GM23248 (cell line): ENCODE measurements at places on chromosomes 12 and 14.

DNA sequence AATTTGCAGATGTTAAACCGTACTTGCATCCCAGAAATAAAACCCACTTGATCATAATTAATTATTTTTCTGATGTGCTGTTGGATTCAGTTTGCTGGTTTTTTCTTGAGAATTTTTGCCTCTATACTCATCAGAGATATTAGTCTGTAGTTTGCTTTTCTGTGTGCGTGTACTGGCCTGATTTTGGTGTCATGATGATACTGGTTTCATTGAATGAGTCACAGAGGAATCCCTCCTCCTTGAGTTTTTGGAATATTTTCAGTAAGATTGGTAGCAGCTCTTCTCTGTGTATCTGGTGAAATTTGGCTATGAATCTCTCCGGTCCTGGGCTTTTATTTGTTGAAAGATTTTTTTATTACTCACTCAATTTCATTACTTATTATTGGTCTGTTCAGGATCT is 100.4 kb upstream of the PMCH start:
- peak; percentile 86 for DNase-seq

GRCh38 chr14:24920265-24921075 is 129.5 kb downstream of the STXBP6 start:
- DNase-seq, result no peak

- no peak for DNase-seq
Observed at GRCh38 chr14:50035214-50035613, 81.2 kb downstream of the VCPKMT start.

DNA sequence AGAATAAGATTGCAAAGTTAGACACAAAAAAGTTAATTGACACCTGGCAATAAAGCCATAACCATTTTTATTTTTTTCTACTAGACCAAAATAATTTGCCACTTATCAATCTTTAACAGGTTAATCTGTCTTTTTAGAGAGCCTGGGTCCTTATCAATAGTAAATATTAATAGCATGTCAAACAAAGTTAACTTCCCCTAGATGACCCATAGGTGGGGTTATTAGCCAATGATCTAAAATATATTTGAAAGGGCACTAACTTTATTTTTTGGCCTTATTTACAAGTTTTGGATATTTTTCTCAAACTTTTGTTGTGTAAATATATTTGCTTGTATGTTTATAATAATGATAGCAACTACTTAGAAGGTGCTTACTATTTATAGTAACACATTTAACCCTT is 3.9 kb downstream of the ANKRD33 start:
- DNase-seq, result peak; percentile 57

DNA sequence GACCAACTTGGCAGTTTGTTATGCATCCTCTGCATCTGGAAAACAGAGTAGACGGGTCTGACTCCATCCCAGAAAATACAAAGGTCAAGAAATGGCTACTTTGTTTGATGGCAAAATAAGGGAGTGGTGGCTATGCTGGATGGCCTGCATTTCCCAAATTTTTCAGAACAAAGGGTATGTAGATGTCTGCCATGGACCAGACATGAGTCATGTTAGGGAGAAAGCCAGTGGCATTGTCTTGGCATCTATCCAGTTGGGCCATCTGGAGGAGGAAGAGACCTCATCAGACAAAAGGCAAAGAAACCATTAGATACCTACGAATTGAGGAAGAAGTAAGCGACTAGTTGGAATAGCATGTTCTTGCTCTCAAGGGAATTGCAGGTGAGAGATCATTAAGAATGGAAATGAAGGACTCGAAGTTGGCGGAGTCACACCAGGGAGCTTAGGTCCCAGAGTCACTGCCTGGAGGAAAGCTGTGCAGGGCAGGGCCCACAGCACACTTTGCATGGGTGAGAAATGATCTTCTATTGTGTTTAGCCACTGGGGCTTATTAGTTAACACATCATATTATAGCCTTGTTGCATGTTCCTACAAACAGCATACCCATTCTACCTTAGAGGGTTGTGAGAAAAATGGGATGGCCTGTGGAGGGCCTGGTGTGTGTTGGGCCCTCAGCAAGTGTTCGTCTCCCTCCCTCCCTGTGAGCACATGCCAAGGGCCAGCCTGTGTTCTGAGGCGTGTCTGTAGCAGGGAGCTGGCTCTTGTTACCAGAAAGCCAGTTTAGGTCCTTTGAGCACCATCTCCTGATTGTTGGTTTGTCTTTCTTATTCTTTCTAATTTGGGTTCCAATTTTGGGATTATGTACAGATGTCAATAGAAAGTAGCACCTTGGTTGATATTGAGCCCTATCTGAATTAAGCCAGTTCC is 119.4 kb downstream of the KTN1 start:
- DNase-seq, result peak; percentile 60
